ENCODE measurements at places on chromosomes 6 and 20.

GRCh38 chr6:30893666-30894065 is 9.3 kb downstream of the DDR1 start:
- no peak for DNase-seq

GRCh38 chr6:87487555-87487954 is 14.8 kb downstream of the SLC35A1 start:
- no peak for DNase-seq

- DNase-seq, result no peak
These were observed 98.9 kb downstream of the PSMG4 start for GRCh38 chr6:3357678-3358077.

DNA sequence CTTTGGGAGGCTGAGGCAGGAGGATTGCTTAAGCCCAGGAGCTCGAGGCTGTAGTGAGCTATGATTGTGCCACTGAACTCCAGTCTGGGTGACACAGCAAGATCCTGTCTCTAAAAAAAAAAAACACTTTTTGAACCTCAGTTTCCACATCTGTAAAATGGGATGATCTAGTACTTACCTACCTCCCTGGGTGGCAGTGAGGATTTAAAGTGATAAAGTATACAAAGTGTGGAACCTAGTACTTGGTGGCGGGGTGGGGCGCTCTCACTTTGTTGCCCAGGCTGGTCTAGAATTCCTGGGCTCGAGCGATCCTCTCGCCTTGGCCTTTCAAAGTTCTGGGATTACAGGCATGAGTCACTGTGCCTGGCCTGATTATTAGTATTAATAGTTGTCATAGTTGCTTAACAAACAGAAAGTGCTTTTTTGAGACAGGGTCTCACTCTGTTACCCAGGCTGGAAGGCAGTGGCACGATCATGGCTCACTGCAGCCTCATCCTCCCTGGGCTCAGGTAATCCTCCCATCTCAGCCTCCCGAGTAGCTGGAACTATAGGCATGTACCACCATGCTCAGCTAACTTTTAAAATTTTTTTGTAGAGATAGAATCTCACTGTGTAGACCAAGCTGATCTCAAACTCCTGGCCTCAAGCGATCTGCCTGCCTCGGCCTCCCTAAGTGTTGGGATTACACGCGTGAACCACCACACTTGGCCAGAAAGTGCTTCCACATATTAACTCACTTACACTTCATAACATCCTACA is 7.0 kb upstream of the PLTP start:
- no peak for DNase-seq

- DNase-seq, result no peak
These were observed 176.0 kb downstream of the MRPL14 start for GRCh38 chr6:43951063-43951755.

GRCh38 chr6:31676322-31676903 is 4.5 kb downstream of the LY6G5C start:
- no peak for DNase-seq

DNA sequence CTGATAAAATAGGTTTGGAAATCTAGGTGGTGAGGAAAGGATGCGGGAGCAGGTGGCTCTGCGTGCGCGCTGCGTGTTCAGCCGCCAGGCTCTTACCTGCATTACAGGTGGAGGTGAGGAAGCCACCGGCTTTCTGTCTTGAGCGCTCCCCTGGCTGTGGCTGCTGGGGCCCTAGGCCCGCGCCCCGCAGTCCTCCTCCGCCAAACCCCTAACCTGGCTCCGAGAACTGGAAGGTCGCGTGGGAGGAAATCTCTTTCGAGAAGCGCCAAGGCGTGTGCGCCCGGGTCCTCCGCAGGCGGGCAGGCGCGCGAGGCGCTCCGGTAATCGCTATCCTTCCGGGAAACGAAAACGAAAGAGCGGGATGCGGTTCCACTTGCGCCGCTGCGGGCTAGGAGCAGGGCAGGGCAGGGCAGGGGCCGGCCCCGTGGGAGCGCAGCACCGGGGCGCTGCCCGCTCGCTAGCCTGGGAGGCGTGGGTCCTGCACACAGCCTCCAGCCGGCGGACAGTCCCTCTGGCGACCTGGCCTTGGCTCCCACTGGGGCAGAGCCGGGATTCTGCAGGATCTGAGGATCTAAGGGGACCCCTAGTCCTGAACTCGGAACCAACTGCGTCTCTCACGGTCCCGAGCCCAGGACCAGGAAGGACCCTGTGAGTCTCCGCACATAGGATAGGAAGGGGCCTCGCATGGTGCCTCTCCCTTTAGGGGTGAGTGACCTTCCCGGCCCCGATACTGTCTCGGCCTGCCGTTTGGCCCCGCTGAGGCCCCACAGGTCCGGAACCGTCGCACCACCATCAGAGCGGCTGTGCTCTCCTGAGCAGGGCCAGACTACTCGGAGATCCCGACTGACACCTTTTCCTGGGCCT is at the start of gene ETV7:
ETV7 (minus strand) TSS at position 230 of the 864 bp plus-strand sequence; CDS start at position 102, 128 bp downstream.
- DNase-seq, result no peak

DNA sequence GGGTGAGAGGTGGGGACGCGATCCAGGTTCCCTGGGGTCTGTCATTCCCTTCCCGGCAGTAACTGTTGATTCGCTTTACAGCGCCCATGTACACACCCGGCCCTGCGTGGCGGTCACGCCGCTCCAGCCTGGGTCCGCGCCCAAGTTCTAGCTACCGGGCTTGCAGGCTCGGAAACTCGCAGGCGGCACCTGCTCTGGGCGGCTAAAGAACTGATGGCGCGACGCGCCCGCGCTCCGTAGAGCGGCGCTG is 1.4 kb upstream of the POU3F2 start:
- DNase-seq, result no peak

- no peak for DNase-seq
These were observed 17.1 kb upstream of the TINAG start for GRCh38 chr6:54291146-54291545.

- no peak for DNase-seq
These were observed 56.7 kb downstream of the ARHGAP18 start for GRCh38 chr6:129653229-129653628.

GRCh38 chr20:5621305-5621704 is 128.9 kb upstream of the SHLD1 start:
- no peak for DNase-seq

DNA sequence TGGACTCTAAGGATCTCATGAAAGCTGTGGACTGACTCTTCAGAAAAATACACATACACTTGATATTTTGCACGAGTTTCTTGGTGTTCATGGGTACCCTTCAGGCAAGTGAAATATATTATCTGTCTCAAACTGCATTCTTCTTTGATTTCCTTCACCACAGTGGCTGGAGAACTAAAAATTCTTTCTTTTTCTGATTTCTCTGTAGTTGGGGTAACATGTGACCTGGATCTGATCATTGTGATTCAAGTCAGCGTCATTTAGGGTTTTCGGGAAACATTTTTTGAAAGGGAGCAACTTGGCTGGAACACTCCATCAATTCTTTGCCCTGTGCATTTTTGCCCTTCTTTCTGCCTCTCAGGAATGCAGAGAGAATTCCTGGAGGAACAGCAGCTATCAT is 205.8 kb downstream of the OR2B2 start:
- DNase-seq, result no peak

DNA sequence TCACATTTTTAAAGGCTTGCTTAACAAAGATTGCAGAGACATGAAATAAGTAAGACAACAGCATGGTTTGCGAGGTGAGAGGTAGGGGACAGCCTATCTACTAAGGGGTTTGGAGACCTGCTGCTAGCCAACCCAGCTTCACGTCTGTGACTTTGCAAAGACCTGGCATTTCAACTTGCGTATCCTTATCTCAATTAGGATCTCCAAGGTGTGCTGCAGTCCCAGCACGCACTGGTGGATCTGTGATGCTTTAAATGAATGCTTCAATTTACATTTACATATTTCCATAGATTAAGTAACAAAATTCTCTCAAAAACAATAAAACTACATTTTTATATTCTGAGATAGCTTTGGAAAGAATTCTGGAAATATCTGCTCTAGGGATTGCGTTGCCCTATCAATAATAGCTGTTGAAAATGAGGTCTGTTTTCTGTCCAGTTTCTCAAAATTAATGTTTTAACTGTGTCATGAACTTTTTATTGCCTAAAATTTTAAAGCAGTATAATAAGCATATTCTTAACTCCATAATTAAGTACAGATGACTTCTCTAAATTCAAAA is 124.4 kb upstream of the EDN1 start:
- DNase-seq, result no peak

DNA sequence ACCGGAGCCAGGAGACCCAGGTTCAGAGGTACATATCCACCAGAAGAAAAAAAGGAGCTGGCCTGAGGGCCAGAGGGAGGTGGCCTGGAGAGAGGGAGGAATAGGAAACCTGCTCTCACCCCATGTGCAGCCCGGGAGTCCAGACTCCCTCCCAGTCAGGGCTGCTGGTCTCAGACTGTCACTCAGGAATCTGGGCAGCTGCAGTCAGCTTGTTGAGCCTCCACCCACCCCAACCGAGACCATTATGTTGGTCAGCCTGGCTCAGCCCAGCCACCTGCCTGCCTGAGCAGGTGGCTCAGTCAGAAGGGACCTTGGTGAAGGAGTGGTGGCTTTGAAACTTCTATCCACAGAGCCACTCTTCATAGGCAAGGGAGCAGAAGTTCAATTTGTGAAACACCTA is 53.3 kb upstream of the EPB41L1 start:
- DNase-seq, result no peak

Data from stimulated activated CD8-positive, alpha-beta memory T cell treated with anti-CD3 and anti-CD28 coated beads, Interleukin-4, amount 100 ng/mL, for 1 hour (primary cell).